Transverse colon (tissue), 4 donors: ENCODE measurements at places on chromosomes 12 and 14. TPM values are rescaled to one million over a fixed set of nuclear protein-coding genes. Genes with fewer than 3 reads are reported as not detected.

The KLRC2 gene
- total RNA-seq = not detected

The MTHFD1 gene
- total RNA-seq = 23.2 TPM

The CELA1 gene
- not detected for total RNA-seq

The B4GALNT3 gene
- total RNA-seq = 166 TPM

The TAS2R14 gene
- 1.5 TPM for total RNA-seq

The TMEM132D gene
- total RNA-seq = 0.48 TPM

The ZDHHC22 gene
- total RNA-seq = 0.14 TPM

The ARF6 gene
- 120 TPM for total RNA-seq

The EDDM3A gene
- not detected for total RNA-seq

The PYGL gene
- 51.8 TPM for total RNA-seq

The AQP2 gene
- total RNA-seq = not detected

The LRRC10 gene
- total RNA-seq = not detected

DNA sequence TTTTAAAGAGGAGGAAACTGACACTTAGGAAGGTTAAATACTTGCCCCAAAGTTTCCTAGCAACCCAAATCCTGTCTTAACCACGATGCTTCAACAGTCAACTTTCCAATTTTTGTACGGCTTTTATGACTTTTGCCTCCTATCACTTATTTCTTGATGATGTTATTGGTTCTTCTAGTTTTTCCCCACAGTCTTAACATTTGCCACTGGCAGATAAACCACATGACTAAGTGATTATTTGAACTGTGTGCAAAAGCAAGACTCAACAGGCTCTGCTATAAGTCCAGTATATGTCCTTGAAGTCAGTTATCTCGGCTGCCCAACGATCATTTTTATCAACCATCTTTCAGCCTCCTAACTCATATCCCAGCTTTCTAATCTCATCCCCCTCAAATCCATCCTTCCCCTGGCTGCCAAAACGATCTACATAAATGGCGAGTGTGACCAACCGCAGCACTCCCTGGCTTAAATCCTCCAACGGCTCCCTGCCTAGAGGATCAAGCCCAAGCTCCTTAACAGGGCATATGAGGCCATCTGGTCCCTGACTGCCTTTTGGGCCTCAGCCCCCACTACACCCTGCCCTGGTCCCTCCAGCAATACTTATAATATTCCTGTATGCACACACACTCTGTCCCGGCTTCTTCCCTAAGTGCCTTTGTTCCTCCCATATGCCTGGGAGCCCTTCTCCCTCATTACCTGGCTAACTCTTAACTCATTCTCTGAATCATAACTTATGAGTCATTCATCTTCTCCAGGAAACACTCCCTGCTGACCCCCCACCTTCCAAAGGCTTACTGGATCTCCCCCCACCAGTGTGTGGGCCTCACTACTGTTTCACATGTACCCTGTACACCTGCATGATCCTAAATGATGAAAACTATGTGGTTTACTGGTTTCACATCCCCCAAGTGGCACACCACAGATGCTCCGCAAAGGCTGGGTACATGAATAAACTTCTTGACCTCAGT lies 8.8 kb downstream of the VPS37B start:
- H3K27ac ChIP-seq = peak overlapping the region; percentile 97
- no peaks in the 10 kb centered on the region for H3K27me3 ChIP-seq
- no peaks in the 10 kb centered on the region for H3K36me3 ChIP-seq
- H3K4me1 ChIP-seq = peaks cover 92% of the 10 kb centered on the region
- DNase-seq = peak; percentile 71

DNA sequence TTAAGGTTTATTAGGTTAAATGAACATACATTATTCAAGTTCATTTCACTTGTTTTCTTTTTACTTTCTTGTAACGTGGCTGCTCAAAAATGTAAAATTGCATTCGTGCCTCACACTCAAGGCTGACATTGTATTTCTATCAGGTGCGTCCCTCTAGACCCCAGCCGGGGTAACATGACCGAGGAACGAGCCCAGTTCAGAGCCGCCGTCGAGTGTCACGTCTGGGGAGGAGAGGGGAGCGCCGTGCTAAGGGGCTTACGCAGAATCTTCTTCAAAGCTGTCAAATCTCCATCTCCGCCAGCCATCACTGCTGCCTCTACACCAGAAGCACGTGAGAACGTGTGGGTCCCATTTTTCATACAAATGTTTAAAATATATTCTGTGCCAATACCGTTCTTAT lies 170.6 kb downstream of the RIMBP2 start:
- no peak overlapping the region for H3K27ac ChIP-seq
- H3K27me3 ChIP-seq = no peaks in the 10 kb centered on the region
- H3K4me3 ChIP-seq = no peak overlapping the region
- H3K36me3 ChIP-seq = no peaks in the 10 kb centered on the region

GRCh38 chr14:105830171-105830570 lies 303.8 kb downstream of the TMEM121 start:
- no peak overlapping the region for H3K27ac ChIP-seq
- no peak for DNase-seq
- H3K4me1 ChIP-seq = no peaks in the 10 kb centered on the region
- no peaks in the 10 kb centered on the region for H3K36me3 ChIP-seq

DNA sequence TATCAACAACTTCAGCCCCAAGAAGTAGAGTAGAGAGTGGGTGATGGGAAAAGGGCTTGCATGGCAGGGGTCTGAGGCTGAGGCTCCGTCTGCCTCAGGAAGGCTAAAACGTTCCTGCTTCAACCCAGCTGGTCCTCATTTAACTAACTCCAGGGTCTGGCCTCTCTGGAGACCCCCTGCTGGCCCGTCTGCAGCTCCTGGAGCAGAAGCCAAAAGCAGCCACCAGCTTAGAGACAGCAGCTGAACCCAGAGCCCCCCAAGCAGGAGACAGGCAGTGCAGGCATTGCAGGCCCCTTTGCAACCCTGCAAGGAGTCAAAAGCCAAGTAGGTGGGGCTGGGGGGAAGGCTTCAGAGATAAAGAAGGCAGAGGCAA lies 25.1 kb upstream of the LTBP2 start:
- H3K27me3 ChIP-seq = no peaks in the 10 kb centered on the region
- H3K27ac ChIP-seq = no peak overlapping the region
- no peak overlapping the region for H3K4me3 ChIP-seq
- DNase-seq = no peak

GRCh38 chr14:74765721-74766120 lies 2.6 kb downstream of the YLPM1 start:
- H3K27ac ChIP-seq = no peak overlapping the region
- no peak overlapping the region for H3K4me3 ChIP-seq
- H3K27me3 ChIP-seq = no peaks in the 10 kb centered on the region
- H3K4me1 ChIP-seq = peaks cover 24% of the 10 kb centered on the region

GRCh38 chr14:84152452-84152851 lies 1377.5 kb upstream of the FLRT2 start:
- H3K36me3 ChIP-seq = no peaks in the 10 kb centered on the region
- no peak overlapping the region for H3K4me3 ChIP-seq
- no peak overlapping the region for H3K27ac ChIP-seq

GRCh38 chr12:130097798-130098255 lies 64.4 kb upstream of the FZD10 start:
- no peak overlapping the region for H3K27ac ChIP-seq
- no peaks in the 10 kb centered on the region for H3K4me1 ChIP-seq
- no peaks in the 10 kb centered on the region for H3K36me3 ChIP-seq
- no peaks in the 10 kb centered on the region for H3K27me3 ChIP-seq
- DNase-seq = no peak

DNA sequence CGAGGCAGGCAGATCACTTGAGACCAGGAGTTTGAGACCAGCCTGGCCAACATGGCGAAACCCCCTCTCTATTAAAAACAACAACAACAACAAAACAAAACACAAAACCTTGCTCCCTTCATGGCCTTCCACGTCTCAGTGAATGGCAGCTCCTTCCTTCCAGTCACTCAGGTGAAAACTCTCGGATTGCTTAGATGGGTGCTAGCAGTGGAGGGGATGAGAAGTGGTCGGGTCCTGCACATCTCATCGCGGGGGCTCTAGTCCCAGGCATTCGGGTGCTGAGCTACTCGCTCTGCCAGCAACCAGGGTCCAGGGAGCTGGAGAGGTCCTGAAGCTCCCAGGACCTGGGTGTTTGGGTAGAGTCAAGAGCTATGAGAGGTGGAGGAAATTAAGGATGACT lies 7.7 kb downstream of the SLC6A13 start:
- no peaks in the 10 kb centered on the region for H3K36me3 ChIP-seq
- H3K4me1 ChIP-seq = no peaks in the 10 kb centered on the region
- H3K27me3 ChIP-seq = peaks cover 19% of the 10 kb centered on the region

DNA sequence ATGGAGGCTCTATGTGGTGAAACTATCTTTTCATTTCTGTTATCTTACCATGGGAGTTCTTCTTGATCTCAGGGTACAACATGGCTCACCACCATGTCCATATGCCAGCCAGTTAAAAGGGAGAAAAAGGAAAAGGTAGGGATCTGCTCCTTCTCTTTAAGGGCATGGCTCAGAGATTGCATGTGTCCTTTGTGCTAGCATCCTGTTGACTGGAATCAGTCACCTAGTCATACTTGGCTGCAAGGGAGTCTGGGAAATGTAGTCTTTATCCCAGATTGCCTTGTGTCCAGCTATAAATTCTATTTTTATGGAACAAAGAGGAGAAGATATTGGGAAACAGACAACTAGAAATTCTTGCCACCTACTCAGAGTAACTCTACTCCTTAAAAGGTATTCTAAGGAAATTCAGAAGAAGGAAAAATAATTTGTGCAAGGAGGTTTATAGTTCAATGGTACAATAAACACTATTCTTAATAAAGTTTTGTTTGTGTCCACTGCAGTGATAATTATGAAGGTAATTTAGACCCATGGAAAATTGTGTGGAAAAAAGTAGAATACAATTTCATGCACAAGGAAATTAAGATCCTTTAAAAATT lies 86.4 kb upstream of the RPH3A start:
- no peak overlapping the region for H3K27ac ChIP-seq
- no peak overlapping the region for H3K4me3 ChIP-seq
- no peaks in the 10 kb centered on the region for H3K4me1 ChIP-seq
- no peaks in the 10 kb centered on the region for H3K36me3 ChIP-seq
- no peaks in the 10 kb centered on the region for H3K27me3 ChIP-seq
- no peak for DNase-seq

DNA sequence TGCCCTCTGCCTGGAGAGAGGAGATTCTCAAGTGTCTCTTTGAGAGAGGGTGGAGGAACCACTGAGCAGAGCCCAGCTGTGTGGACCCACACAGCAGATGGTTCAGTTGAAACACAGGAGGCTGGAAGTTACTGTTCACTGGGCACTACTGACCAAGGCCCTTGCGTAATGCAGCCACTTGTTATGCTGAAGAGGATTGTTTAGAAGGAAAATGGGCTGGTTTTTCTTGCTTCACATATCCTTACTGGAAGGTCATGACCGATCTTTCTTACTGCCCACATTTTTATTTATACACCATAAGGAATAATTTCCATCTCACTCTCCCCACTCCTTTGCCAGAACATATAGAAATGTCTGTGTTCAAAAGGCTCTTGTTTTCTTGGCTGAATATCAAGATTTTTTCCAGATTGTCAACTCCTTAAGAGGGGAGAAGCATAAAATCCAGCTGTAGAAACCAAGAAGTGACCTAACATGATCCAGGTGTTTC lies 375.1 kb upstream of the DDHD1 start:
- H3K27me3 ChIP-seq = no peaks in the 10 kb centered on the region
- no peaks in the 10 kb centered on the region for H3K36me3 ChIP-seq
- H3K4me3 ChIP-seq = no peak overlapping the region
- H3K4me1 ChIP-seq = no peaks in the 10 kb centered on the region

GRCh38 chr14:69303086-69303485 lies 43.1 kb downstream of the GALNT16 start:
- no peaks in the 10 kb centered on the region for H3K4me1 ChIP-seq
- H3K36me3 ChIP-seq = no peaks in the 10 kb centered on the region
- H3K27ac ChIP-seq = no peak overlapping the region
- H3K27me3 ChIP-seq = no peaks in the 10 kb centered on the region
- no peak for DNase-seq
- no peak overlapping the region for H3K4me3 ChIP-seq

DNA sequence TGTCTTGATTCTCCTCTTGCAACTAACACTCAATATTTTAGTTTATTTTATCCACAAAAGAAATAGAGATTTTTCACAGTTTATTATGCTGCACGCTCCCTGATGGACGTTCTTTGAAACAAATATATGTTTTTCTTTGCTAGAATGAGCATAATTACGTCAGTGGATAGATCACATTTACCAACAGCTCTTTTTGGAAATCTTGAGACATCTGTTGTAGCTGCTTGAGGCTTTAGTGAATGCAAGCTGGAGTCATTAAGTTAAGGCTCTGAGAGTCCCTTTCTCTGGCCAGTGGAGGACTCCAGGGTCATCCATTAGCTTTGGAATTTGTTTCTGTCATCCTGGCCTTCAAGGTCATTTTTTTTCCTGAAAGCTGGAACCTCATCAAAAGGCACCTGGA lies 405.6 kb upstream of the TMEM132C start:
- no peaks in the 10 kb centered on the region for H3K4me1 ChIP-seq
- H3K4me3 ChIP-seq = no peak overlapping the region
- no peak overlapping the region for H3K27ac ChIP-seq

DNA sequence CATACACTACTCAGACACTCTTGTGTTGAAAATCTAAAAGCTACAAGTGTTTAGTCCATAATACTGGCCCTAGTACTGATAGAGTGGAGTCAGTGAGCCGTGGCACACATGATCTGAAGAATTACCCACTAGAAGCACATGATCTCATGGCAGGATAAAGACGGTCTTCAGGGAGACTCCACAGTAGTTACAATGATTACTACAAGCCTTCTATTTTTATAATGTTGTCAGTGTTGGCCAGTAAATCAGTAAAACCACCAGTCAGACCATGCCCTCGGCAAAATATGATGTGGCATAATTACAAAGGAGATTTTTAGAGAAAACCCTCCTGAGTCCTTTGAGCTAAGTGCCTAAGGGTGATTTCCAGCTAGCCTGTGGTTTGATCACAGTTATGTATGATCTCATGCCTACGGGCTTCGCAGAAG lies 114.9 kb downstream of the PDZRN4 start:
- no peak overlapping the region for H3K27ac ChIP-seq
- H3K4me1 ChIP-seq = no peaks in the 10 kb centered on the region
- no peak overlapping the region for H3K4me3 ChIP-seq
- no peaks in the 10 kb centered on the region for H3K36me3 ChIP-seq
- no peak for DNase-seq

DNA sequence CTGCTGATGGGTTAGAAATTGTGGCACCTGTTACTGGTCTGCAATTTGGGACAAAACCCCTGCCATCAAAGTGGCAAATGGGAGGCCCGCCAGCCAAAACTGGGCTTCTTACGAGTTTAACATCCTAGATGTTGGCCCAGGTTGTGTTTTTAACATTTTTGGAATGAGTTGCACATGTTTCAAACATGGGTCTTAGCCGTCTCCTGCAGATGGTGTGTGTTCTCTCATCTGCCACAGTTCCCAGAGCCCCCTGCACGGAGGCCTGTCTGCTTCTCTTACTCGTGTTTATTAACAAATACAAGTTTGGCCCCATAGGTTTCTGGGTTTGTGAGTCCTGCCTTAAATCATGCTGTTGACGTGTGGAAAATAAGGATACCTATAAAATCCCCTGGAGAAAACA lies 46.5 kb downstream of the CACNA2D4 start:
- H3K27ac ChIP-seq = no peak overlapping the region
- H3K4me3 ChIP-seq = no peak overlapping the region
- H3K27me3 ChIP-seq = peaks cover 4% of the 10 kb centered on the region
- H3K4me1 ChIP-seq = no peaks in the 10 kb centered on the region
